ENCODE measurements at places on chromosomes 5 and 9.

- DNase-seq = no peak
Measured at GRCh38 chr9:87861332-87861731, 21.3 kb upstream of the SPATA31E1 start.

GRCh38 chr9:33148367-33149014 is 18.6 kb downstream of the B4GALT1 start:
- no peak for DNase-seq

DNA sequence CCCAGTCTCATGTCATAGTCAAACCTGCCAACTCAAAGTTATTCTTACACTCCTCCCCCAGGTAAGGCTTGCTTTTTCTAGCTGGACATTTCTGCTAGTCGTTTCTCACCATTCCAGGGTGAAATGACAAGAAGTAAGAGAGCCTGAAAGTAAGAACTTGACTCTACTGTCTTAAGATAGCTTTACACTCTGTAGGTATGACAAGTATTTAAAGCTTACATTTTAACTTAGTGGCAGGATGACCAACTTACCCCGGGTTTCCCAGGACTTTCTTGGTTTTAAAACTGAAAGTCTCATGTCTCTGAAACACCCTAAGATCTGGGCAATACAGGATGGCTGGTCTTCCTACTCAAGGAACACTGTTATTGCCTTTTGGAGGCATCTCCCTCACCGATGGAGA is 67.5 kb upstream of the PIK3R1 start:
- no peak for DNase-seq

GRCh38 chr9:87722393-87723088 is 3.4 kb upstream of the CTSL start:
- no peak for DNase-seq

GRCh38 chr5:143204474-143205246 is 198.8 kb downstream of the NR3C1 start:
- DNase-seq = no peak

DNA sequence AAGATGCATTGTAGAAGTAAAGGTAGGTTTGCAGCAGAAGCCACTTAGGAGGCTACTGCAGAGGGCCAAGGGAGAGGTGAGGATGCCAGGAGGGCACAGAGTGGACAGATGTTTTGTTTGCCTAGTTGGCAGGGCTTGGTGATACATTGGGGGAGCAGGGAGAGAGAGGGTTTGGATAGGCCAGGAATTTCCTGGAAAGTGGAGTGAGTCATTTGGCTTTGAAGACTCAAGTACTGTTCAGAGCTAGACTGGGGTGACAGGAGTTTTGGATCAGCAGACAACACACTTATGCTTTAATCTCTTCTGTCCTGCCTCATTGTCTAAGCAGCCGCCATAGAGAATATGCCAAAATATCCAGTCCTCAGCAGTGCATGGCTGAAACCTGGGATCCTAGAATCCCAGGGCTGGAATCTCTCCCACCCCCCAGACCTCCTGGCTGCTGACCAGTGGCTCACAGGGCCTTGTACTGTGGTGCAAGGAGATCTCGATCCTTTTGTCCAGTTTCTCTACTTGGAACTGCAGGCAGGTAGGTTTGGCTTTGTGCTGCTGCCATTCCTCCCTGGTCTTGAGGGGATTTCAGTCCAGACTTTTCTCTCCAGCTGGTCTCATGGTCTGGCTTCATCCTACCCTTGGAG is 11.0 kb downstream of the TMEM268 start:
- DNase-seq = no peak

GRCh38 chr5:66551945-66552344 is 44.2 kb upstream of the MAST4 start:
- no peak for DNase-seq

- no peak for DNase-seq
Measured at GRCh38 chr5:177092178-177093081, 5.7 kb downstream of the FGFR4 start.

GRCh38 chr5:132269635-132270334 is 12.3 kb downstream of the PDLIM4 start:
- DNase-seq = no peak

DNA sequence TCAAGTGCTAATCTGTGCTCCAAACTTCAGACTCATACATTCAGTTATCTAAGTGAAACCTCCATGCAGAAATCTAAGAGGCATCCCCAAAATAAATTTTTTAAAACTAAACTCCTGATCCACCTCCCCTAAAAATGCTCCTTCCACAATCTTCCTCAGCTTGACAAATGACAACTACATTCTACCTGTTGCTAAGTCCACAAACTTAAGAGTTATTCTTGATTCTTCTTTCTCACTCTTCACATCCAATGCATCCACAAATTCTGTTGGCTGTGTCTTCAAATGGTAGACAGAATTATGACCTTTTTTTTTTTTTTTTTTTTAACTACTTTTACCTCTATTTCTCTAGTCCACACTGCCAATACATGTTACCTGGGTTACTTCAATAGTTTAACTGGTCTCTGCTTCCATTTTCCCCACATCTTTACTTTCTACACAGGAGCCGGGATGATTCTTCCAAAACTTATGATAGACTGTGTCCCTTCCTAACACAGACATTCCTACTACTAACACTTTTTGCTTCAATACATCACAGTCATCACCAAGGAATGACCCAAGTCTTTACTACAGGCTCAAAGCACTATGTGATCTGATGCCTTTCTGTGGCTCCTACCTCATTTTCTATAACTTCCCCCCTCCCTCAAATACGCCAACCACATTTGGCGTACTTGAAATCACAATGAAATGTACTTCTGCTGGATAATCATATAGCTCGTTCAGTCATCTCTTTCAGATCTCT is 143.6 kb downstream of the PDE4D start:
- DNase-seq = no peak

GRCh38 chr5:160390787-160391696 is 8.8 kb downstream of the FAM200C start:
- no peak for DNase-seq

DNA sequence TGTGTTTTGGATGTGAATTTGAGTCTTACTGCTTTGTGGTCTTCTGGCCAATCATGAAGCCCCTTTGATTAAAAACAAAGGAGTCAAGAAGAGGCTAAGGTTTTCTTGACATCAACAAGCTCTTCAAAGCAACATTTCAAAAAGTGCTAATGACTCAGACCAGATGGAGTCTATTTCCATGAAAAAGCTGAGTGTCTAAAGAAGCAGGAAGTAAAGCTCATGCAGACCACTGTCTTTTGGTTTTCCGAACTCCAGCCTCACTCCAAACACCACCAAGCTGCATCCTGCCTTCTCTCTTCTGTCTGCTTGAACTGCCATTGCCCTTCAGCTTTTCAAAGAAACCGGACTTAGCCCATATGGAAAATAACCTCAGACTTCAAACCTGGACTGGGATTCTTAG is 115.2 kb downstream of the PRDM6 start:
- DNase-seq = no peak

GRCh38 chr9:134314950-134315715 is 11.1 kb upstream of the RXRA start:
- DNase-seq = no peak

GRCh38 chr9:99073347-99073746 is 31.6 kb upstream of the TGFBR1 start:
- no peak for DNase-seq

DNA sequence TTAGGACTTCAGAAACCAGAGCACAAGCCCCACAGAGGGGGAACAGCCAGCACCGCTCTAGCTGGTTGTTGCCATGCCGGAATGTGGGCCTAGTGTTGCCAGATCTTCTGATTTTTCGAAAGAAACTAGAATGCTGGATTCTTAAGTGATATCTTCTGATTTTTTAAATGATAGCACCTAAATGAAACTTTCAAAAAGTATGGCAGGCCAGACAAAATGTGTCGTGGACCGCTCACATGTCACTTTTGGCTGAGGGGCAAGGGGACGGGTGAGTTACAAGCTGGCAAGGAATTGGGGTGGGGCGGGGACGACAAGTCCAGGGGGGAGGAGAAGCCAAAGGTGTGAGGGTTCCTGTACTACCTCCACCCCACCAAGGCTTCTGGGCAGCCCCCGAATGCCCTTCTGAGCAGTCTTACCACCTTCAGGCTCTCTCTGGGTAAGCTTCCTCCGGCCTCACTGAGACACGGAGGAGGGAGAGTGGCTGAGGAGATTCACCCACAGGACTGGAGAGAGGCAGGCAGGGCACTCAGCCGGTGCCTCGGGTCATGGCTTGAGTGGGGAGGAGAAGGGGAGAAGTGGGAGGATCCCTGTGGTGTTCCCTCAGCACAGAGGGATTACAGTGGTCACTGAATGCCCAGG is 10.3 kb downstream of the B4GALT7 start:
- no peak for DNase-seq

GRCh38 chr9:73494894-73495293 is 343.2 kb downstream of the ANXA1 start:
- no peak for DNase-seq

DNA sequence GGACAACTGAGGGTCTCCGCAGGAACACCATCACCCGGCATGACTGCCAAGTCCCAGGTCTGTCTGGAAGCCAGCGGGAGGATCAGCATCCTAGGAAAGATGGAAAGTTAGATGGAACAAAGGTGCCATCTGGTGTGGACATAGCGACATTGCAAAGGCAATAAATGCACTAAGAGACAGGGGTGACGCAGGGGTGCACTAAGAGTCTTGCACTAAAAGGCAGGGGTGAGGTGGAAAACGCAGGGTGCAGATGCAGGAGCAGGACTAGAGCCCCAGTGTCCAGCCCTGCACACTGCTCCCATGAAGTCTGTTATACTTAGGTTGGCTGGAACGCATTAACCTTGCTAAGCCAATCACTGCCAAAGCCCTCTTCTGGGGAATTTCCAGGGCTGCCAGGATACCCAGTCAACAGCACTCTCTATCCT is 15.5 kb downstream of the ATOX1 start:
- no peak for DNase-seq

GRCh38 chr5:120538149-120538548 is 74.0 kb downstream of the PRR16 start:
- DNase-seq = no peak

GRCh38 chr9:133321411-133321935 is 14.5 kb downstream of the SURF6 start:
- no peak for DNase-seq

GRCh38 chr9:109886617-109887016 is 106.6 kb downstream of the PALM2AKAP2 start:
- DNase-seq = no peak

Data from stimulated activated CD4-positive, alpha-beta T cell treated with anti-CD3 and anti-CD28 coated beads, TNF-alpha, amount 100 ng/mL, for 24 hours (primary cell).